ENCODE measurements at places on chromosomes 1 and 21.
A peak's percentile ranks its signal among the peaks of the same experiment; 100 is the strongest.

- DNase-seq: no peak
Observed at GRCh38 chr1:50108497-50109059, at the start of gene ELAVL4. Gene ELAVL4, plus strand, starts transcription at chr1:50108920. Its CDS starts 270 bp downstream, at chr1:50109190.

DNA sequence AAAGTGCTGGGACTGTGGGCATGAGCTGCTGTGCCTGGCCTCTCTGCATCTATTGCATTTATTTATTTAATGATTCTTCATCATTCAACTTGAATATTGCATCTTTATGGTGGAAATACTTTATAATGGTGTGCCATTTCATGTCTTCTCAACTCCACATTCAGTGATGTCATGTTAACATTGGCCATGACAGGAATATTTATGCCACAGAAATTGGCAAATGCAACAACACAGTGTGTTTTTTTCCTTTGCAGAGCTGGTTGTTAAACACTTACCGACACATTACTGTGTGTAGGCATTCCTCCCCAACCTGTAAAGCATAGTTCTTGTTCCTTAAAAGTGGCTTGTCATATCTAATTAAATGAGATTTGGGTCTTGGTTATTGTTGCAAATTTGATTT is 57.4 kb upstream of the WDR26 start:
- no peak for DNase-seq

- DNase-seq: peak; percentile 52
Observed at GRCh38 chr1:228101994-228102790, 933 bp downstream of the C1orf35 start.

GRCh38 chr1:156898161-156898566 is 4.6 kb downstream of the PEAR1 start:
- no peak for DNase-seq

- no peak for DNase-seq
Observed at GRCh38 chr1:96559707-96560596, 161.6 kb upstream of the PTBP2 start.

DNA sequence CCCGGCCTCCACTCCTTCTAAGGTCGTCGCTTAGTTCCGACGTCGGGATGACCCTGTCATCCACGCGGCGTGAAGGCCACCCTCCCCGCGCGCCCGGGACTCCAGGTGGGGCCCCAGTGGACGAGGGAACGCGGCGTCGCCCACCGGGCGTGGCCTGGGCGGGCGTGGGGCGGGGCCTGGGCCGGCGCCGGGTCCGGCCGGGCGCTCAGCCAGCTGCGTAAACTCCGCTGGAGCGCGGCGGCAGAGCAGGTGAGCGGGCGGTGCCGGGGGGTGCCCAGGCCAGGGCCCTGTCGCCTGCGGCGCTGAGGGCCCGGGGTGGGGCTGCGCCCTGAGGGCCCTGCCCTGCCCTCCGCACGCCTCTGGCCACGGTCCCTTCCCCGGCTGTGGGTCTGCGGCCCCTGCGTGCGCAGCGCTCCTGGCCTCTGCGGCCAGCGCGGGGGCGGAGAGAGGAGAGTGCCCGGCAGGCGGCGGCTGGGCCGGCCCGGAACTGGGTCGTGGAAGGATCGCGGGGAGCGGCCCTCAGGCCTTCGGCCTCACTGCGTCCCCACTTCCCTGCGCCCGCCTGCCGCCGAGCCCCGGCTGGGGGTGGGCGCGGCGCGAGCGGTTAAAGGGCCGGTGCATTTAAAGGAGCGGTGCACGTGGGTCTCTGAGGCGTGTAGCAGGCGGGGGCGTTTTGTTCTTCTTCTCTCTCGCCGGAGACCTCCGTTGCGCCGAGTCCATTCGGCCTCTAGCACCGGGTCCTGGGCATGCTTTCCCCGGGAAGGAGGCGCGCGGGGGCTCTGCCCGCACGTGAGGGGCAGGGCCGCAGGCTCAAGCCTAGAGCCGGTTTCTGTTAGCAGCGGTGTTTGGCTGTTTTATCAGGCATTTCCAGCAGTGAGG is at the start of gene PSEN2:
Gene PSEN2 (plus strand): TSS at position 216 of the 879 bp plus-strand sequence. CDS start 11,292 bp downstream, outside the sequence.
- peak; percentile 51 for DNase-seq

DNA sequence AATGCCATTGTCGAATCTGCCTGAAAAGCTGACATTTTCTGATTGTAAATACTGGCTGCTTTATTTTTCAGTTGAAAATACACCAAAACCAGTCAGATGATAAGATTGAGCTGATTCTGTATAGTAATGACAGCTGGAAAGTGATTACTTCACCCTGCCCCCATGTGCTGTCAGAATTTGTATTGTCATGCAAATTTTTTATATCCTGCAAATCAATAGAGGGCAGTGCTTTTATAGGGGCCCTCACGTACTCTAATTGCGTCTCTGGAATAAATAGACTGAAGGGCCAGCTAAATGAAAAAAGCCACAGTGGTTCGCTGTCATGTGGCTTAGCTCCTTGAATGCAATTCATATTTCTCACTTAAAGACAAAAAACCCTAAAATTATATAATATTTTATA is 208.6 kb downstream of the LHX8 start:
- DNase-seq: no peak

- DNase-seq: no peak
Observed at GRCh38 chr1:201711811-201712210, 117.1 kb upstream of the IPO9 start.

DNA sequence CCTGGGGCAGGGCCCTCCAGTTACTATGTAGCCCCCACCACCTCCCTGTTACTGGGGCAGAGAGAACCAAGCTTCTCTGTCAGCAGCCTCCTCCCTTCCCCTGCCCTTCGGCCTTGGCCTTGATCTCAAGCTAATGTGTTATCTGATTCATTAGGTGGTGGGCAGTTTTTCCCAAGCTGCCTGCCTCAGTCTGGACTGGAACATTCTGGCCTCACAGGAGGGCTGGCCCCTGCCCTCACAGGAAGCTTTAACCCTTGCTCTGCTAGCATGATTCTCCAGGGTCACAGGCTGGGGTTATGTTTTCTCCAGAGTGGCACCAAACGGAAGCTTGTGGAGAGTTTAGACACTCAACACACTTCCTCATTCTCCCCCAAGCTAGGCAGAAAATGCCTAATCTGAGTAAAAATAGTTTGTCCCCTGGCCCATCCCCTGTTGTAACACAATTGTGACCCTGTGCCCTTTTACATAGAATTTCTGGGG is 37.2 kb upstream of the SLC6A9 start:
- no peak for DNase-seq

GRCh38 chr21:21751286-21751685 is 753.1 kb downstream of the NCAM2 start:
- DNase-seq: no peak

DNA sequence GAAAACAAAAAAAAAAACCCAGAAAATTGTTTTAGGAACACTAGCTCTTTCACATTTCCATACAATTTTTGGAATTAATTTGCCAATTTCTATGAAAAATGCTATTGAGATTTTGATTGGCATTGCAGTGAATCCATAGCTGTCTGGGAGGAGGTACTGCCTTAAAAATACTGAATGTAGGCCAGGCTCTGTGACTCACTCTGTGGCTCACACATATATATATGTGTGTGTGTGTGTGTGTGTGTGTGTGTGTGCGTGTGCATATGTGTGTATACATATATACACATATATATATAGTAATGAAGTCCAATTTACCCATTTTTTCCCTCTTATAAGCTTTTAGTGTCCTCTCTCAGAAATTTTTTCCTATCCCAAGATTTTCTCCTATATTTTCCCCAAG is 214.2 kb upstream of the DMRTA2 start:
- DNase-seq: no peak

DNA sequence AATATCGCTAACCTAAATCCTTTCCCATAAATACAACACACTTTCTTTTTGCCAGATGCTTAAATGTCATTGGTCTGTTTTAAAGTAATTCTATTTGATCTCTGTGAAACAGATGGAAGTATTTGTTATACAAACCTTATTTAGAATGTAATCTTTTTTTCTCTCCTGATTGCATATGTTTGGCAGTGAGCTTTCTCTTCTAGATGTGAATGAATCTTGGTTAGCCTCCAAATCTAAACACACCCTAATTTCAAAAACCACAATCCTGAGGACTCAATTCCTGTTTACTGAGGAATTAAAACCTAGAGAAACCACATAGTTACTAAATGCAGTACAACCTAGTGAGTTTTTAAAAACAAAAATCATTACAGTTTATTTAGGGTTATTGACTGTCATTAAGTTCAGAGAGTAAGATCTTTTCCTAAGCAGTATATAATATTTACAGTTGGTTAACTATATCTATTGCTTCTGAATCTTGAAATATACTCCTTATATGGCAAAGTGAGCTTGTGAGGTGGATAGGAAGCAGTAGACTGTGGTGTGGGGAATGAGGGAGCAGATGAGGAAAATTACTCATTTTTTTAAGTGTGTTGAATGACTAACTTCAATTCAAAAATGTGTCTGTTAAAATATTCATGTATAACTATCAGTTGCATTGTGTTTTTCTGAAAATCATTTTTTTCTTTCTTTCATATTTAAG is 218.7 kb downstream of the FMN2 start:
- DNase-seq: no peak

- no peak for DNase-seq
Observed at GRCh38 chr1:28439320-28439719, 66.5 kb upstream of the RCC1 start.

DNA sequence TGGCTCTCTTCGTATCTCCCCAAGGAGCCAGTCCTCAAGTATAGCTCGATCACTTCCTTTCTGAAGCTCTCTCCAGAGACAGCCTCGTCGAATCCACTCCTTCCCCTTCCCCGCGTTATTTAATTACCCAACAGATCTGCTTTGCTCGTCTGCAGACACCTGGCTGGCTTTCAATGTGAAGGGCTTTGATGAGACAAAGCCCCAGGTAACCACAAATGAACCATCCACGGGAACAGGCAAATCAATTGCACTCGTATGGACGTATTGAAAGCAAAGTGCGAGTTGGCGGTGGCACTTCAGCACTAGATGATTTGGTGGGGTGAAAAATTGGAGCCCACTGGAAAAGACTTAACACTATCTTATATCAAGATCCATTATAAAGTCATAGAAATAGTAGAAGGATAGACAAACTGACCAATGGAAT is 364 bp upstream of the BCAR3 start:
- no peak for DNase-seq

DNA sequence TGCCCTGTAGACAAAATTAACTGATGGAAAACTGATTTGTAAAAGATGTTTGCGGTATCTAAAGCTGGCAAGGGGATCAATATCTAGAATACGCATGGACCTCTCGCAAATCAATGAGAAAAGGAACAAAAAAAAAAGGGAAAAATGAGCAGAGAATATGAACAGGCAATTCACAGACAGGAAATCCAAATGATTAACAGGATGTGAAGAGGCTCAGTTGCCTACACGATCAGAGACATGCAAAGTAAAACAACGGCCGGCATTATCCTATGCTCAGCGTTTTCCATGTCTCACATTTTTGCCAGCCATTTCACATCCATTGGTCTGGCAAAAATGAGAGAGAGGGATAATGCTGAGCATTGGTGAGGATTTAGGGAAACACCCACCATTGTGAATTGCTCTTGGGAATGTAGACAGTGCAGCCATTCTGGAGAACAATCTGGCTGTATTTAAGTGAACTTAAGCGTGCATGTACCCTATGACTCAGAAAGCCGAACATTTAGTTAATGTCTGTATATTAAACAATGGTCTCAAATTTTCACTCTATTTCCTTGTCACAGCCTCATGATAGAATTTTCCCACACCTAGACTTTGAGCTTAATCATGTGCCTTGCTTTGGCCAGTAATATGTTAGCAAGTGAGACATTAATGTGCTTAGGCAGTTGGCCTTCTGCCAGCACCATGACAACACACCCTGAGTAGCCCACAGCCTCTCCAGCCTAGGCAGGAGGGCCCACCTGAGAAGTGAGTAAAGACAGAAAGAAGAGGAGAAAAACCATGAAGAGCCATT is 61.0 kb upstream of the NBPF3 start:
- DNase-seq: no peak

DNA sequence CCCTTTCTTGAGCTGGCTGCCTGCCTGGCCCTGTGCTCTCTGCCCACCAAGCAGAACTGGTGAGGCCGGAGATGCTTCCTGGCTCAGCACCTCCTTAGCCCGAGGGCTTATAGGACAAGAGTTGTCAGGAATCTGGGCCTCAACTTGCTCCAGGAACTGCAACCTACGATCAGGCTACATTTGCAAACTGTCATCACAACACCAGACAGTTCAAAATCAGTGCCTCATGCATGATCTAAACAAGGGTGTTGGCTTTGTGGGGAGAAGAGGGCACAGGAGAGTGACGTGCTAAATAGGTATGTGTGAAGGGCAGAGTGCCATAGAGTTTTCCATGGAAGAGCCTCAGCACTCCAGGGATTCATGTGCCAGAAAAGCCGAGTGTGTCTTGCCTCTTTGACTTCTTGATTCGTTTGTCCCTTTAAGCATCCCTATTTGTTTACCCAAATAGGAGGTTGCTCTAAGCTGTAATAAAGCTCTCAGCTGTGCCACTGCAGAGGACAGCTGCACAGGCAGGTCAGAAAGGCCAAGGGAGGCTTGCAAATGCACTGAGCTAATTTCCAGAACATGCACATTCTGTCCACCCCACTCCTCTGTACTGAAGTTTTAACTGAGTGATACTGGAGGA is 30.2 kb upstream of the NEK2 start:
- DNase-seq: no peak

- DNase-seq: no peak
Observed at GRCh38 chr21:18661842-18662241, 258.3 kb upstream of the TMPRSS15 start.

DNA sequence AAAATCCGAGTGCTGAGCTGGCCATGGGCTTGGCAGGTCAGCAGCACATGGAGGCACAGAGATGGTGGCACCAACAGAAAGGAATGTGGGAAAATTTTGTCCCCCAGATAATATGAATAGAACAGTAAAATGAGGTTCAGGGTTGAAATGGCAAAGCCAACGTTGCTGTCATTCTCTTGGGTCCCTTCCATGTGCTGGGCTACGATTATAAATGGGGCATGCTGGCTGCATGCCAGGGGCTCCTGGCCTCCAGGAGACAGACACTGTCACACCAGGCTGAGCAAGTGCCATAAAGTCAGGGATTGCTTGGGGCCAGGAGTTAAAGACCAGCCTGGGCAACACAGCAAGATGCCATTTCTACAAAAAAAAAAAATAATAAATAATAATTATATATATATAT is 77.1 kb downstream of the TOMM20 start:
- DNase-seq: no peak

DNA sequence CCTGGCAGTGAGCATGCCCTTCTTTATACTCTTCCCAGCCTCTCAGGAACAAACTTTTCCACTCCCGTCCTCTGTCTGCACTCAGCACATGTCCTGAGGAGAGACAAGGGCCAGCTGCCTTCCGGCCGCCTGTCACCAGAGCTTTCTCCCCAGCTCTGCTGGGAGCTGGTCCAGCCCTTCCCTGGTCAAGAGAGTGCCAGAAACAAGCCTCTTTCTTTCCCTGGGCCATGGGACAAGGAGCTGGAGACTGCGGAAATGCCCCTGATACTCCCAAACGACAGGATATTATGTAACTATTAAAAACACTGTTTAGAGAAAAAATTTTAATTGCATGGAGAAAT is 10.4 kb downstream of the LAMB3 start:
- DNase-seq: no peak

GRCh38 chr1:117967881-117968280 is 38.3 kb downstream of the WDR3 start:
- DNase-seq: no peak

DNA sequence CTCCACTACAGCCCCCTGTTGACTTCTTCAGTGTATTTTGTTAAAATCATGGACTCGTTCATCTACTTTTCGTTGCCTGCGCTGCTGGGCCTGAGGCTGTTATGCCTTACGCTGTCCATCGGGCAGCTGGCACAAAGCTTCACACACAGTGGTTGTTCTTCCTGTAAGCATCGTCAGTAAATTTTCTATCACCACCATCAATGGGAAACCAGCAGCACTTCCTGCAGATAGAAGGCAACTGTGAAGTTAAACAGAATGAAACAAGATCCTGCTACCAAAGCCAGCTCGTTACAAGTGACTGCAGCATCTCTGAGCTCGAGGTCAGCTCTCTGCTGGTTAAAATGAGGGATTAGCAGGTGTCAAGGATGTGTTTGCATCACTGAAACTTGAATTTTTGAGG is 21.9 kb upstream of the PADI6 start:
- no peak for DNase-seq
